ENCODE measurements at places on chromosomes 3 and 15.

DNA sequence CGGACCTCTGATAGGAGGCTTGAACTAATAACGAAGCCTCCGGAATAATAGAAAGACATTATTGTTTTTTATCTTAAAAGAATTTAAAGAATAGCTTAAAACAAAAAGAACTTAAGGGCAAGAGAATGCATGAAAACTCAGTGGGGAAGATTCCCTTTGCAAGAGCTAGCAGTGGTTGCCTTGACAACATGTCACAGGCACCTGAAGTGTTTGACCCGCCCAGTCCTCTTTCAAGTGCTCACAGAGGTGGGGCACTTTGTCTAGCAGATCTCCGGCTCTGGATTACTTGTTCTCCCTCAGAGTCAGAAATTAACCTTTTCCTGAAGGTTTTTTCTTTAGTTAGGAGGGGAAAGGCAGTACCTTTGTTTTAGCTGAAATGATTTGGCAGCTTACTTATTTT is 37.8 kb downstream of the LARS2 start:
- no peaks in the 10 kb centered on the region for H3K27me3 ChIP-seq
- no peaks in the 10 kb centered on the region for H3K36me3 ChIP-seq
- peak; percentile 86 for DNase-seq
- no peak overlapping the region for H3K4me3 ChIP-seq

DNA sequence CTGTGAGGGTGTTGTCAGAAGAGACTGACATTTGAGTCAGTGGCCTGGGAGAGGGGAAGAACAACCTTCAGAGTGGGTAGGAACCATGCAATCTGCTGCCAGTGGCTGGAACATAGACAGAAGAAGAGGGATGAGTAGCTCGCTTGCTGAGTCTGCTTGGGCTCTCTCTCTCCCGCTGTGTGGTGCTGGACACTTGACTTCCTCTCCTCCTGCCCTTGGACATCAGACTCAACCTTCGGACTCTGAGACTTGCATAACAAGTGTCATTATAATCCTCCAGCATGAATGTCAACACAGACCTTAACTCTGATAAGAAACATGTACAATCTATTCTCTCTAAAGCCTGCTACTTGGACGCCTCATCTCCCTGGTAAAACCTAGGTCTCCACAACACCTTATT is 5.9 kb upstream of the NMD3 start:
- DNase-seq = no peak
- H3K27me3 ChIP-seq = no peaks in the 10 kb centered on the region

DNA sequence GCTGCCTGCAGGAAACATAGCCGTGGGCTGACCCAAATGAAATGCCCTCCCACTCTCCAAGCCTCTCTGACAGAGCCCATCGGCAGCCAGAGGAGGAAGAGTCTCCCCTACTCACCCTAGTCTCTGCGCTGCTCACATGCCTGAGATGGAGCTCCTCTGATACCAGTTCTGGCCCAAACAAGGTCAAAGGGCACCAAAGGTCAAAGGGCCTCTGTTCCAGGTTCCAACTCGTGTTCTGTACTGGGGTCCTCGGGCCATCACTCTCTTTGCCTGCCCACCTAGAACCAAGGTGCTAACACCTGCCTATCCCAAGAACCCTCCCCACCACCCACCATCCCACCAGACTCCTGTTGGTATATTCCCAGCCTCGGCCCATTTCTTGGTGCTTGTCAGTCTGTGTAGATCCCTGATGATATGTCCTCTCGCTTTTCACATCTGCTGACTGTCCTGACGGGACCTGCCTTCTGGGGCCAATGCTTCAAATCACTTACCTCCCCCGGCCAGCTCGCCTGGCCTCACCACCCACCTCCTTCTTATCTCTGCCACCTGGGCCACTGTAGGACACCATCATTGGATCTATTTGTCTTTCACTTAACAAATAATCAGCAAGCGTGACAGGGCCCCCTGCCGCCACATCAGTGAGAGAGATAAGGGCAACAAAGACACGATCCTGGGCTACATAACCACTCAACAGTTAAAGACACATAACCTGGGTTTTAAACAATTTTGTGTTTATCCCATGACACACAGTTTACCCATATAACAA is 90.4 kb downstream of the SRGAP3 start:
- H3K4me3 ChIP-seq = no peak overlapping the region
- H3K4me1 ChIP-seq = peaks cover 10% of the 10 kb centered on the region
- H3K27me3 ChIP-seq = no peaks in the 10 kb centered on the region
- peak; percentile 91 for DNase-seq

DNA sequence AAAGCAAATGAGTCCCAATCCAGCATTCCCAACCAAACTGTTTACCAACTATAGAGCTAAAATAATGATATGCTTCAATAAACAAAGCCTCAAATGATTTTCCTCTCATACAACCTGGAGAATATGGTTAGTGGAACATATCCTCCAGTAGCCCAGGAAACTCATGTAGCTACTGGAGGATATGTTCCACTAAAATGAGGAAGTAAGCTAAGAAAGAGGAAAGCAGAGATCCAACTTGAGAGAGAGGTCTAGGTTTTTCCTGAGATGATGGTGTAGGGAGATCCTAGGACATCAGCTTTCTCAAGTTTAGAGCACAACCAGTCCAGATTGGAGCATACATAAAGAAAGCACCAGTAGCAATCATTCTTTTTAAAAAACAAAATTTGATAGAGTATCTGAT is 44.6 kb upstream of the SLC4A7 start:
- H3K4me1 ChIP-seq = peaks cover 12% of the 10 kb centered on the region
- no peaks in the 10 kb centered on the region for H3K36me3 ChIP-seq
- no peak for DNase-seq

DNA sequence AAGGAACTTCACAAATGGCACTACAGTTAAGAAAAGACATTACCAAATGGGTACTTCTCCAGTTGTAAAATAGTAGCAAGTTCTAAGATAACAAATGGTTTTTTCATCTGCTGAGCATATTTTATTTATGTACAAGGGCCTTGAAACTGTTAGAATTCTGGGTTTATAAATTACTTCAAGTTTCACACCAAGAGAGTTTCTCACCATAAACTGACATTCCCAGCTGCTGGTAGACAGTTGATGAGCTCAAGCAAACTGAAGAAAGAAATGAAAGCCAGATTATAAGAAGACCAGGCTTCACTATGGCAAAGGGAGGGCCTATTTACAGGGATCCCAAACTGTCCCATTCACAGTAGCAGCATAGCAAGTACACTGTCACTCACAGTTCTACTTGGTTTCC is 99.8 kb downstream of the DHX30 start:
- H3K27ac ChIP-seq = no peak overlapping the region
- no peaks in the 10 kb centered on the region for H3K27me3 ChIP-seq
- no peak overlapping the region for H3K4me3 ChIP-seq
- no peak for DNase-seq

GRCh38 chr3:81886081-81886480 is 124.6 kb upstream of the GBE1 start:
- H3K4me3 ChIP-seq = no peak overlapping the region
- H3K27me3 ChIP-seq = no peaks in the 10 kb centered on the region
- H3K4me1 ChIP-seq = no peaks in the 10 kb centered on the region
- no peaks in the 10 kb centered on the region for H3K36me3 ChIP-seq
- no peak overlapping the region for H3K27ac ChIP-seq

- no peak overlapping the region for H3K4me3 ChIP-seq
- H3K27ac ChIP-seq = no peak overlapping the region
- no peak for DNase-seq
- no peaks in the 10 kb centered on the region for H3K27me3 ChIP-seq
- no peaks in the 10 kb centered on the region for H3K36me3 ChIP-seq
Observed at GRCh38 chr3:55246033-55246432, 241.1 kb downstream of the WNT5A start.

DNA sequence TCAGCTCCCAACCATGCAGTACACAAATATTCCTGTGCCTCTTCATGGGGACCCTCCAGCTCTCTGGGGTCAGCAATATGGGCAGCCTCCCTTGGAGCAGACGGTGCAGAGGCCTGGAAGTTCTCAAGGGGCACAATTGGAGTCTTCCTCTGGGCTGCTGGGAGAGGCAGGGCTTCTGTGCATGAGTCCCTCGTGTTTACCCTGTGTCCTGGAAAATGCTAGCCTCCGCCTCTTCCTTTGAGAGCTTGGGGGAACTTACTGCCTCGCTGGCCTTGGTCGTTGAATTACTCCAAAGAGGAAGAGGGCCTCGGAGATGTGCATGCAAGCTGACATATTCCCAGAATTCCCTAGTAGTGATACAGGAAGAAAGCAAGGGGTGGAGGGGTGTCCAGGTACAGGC is 284.4 kb upstream of the IGF1R start:
- no peak overlapping the region for H3K27ac ChIP-seq
- H3K27me3 ChIP-seq = no peaks in the 10 kb centered on the region
- H3K36me3 ChIP-seq = no peaks in the 10 kb centered on the region
- H3K4me1 ChIP-seq = no peaks in the 10 kb centered on the region
- no peak overlapping the region for H3K4me3 ChIP-seq
- DNase-seq = no peak

- no peak overlapping the region for H3K4me3 ChIP-seq
- no peaks in the 10 kb centered on the region for H3K4me1 ChIP-seq
- H3K27me3 ChIP-seq = no peaks in the 10 kb centered on the region
- no peak for DNase-seq
- H3K27ac ChIP-seq = no peak overlapping the region
Observed at GRCh38 chr3:190807719-190808375, 54.6 kb downstream of the GMNC start.

- H3K4me1 ChIP-seq = no peaks in the 10 kb centered on the region
- H3K27ac ChIP-seq = no peak overlapping the region
- H3K27me3 ChIP-seq = no peaks in the 10 kb centered on the region
- no peak for DNase-seq
- H3K4me3 ChIP-seq = no peak overlapping the region
Observed at GRCh38 chr15:70932397-70932796, 39.8 kb downstream of the LRRC49 start.

All from mesendoderm (in vitro differentiated cells).